ENCODE measurements at places on chromosomes 13 and 19. TPM values are rescaled to one million over a fixed set of nuclear protein-coding genes. Genes with fewer than 3 reads are reported as not detected.

- DNase-seq = no peak
Measured at GRCh38 chr19:3310711-3311110, 55.7 kb upstream of the NFIC start.

DNA sequence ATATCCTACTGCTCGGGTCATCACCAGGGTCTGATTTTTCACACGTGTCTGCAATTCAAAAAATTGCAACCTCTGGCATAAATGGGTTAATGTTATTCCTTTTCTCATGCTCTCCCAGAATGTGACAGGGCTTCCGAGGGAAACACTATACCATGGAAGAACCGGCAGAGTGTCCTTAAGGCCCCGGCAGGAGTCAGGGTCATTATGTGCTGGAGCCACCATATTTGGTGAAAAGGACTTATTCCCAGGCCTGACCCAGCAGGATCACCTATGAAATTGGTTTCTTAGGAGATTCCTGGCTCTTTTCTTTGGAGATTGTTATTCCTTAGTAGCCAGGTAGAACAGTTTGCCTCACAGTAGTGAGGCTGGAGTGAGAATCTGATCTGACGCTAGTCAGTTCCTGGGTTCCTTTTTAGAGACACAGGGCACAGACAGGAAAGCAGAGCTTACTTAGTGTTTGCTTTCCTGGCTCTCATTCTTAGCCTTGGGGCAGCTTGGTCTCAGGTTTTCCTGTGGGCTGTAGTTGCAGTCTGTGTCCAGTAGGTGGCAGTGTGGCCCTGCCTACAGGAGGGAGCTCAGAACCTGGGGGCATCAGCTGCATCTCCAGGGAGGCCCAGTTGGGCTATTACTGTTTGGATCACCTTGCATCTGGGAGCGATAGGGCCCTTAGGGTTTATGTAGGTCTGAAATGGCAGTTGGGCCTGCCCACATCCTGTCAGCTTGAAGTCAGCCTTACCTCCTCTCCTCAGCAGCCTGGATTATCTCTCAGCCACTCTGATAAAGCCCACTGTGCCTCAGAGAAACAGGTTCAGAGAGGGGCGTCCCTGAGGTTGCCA is 12.4 kb downstream of the SNRNP70 start:
- peak; percentile 69 for DNase-seq

GRCh38 chr19:48135411-48135810 is 24.8 kb upstream of the PLA2G4C start:
- no peak for DNase-seq

DNA sequence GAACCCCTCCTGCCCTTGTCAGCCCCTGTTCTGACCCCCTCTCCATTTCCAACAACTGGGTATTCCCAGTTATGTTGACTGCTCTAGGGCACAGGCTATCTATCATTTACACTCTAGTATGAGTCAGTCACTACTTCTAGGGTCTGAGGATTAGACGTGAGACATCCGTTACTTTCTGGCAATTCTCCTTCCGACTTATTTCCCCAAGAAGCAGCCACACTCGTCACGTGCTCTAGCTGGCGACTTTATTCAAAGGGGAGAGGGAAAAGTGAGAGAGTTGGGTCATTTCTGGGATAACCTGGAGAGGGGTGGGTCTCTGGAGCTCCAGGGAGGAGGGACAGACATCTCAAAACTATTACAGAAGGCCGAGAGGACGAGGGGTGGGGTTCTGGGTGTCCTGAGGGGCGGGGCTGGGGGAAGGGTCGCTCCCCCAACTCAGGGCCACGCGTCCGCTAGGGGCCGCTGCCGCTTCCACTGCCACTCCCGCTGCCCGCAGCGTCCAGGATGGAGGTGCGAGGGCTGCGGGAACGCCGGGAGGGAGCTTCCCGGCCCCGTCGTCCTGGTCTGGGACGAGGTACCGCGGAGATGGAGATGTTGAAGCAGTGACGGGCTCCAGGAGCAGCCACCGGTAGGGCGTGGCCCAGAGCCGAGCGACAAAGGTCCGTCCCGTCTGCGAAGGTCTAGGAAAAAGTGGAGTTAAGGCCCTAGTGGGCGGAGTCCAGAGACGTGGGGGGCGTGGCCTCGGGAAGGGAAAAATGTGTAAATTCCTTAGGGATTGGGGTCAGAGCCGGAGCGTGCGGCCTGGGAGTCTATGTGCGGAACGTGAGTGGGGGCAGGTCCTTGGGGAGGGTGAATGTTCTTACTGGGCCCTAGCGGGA is 8.9 kb downstream of the RTBDN start:
- no peak for DNase-seq

- DNase-seq = no peak
Measured at GRCh38 chr13:60370343-60370742, 26.7 kb upstream of the TDRD3 start.

DNA sequence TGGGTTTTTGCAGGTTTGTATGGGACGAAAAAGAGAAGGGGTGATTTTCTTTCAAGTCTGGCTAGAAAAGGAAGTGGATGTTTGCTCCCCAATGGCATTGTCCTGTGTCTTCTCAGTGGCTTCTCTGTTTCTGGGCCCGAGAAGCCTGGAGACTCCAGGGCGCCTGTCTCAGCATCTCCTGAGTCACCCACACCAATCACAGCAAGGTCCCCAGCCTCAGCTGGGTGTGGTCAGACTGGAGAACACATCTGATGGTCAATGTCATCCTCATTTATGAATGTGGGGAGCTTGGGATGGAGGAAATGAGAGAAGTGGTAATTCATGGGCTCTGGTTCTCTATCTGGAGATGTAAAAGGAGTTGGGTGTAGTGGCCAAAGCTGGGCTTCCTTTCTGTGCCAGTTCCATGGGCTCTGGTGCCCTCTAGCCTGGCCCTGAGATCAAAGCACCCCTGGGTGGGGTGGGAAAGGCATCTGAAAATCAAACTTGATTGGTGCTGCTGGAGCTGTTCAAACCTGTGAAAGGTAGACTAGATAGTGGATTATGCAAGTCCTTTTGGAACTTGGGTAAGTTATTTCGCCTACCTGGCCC is 13.4 kb downstream of the RASL11A start:
- DNase-seq = peak; percentile 66

- DNase-seq = peak; percentile 42
Measured at GRCh38 chr19:2613507-2614295, 88.8 kb downstream of the GNG7 start.

GRCh38 chr13:19862481-19863313 is 752 bp downstream of the ZMYM5 start:
- peak; percentile 22 for DNase-seq

DNA sequence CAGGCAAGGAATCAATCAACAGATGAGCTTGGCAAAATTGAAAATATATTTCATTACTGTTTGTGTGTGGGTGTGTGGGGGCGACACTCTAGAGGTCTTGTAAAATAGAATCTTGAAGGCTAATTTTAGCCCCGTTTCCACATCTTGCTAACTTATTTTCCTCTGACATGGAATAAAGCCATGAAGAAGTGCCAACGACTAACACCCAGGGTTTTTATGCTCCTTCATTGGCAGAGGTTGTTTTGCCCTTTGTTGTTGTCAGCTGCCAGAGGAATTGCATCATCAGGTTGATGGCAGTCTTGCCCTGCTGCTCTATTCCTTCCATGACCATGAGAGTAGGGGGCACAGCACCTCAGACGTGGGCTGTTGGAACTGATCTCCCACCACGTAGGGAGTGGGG is 30.6 kb upstream of the FAM216B start:
- no peak for DNase-seq

The DPF1 gene
- 0.50 TPM for total RNA-seq

The CEACAM7 gene
- total RNA-seq = not detected

The KIR3DL1 gene
- total RNA-seq = not detected

All from fibroblast of lung (primary cell).